Stimulated activated CD4-positive, alpha-beta T cell treated with anti-CD3 and anti-CD28 coated beads, TNF-alpha, amount 100 ng/mL, for 1 hour (primary cell): ENCODE measurements at places on chromosomes 7 and 10.

DNA sequence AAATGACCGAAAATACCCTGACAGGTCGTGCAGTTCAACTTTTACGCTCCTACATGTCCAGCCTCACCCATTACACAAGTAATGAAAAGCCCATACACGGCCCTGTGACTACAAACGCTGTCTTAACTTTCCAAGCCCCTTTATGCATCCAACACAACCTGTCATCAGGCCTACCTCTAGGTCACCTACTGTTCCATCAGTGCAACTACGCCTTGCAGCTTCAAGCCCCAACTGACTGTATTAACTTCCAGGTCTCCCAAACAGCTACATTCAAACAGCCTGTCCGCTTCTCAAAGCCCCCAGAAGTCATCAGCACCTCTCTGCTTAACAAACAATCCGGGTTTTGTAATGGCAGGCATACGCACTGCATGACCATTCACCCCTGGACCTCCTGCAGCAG is 19.2 kb downstream of the ZNF107 start:
- DNase-seq: no peak

- no peak for DNase-seq
These were observed 18.8 kb upstream of the SH2D4B start for GRCh38 chr10:80518807-80519360.

DNA sequence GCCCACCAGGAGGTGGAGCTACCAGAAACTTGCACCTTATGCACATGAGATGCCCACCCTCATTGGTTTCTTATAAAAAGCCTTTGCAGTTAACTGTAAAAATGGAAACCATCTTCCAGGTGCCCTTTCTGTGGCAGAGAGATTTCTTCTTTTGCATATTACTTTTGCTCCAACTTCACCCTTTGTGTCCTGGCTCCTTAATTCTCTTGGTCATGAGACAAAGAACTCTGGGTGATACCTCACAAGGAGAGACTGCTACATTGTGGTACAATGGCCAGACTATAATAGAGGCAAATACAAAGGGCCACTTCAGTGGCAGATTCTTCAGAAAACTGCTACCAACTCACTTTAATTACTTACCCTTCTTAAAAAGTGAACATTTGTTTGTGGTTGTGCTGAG is 76.4 kb upstream of the PTER start:
- DNase-seq: no peak

DNA sequence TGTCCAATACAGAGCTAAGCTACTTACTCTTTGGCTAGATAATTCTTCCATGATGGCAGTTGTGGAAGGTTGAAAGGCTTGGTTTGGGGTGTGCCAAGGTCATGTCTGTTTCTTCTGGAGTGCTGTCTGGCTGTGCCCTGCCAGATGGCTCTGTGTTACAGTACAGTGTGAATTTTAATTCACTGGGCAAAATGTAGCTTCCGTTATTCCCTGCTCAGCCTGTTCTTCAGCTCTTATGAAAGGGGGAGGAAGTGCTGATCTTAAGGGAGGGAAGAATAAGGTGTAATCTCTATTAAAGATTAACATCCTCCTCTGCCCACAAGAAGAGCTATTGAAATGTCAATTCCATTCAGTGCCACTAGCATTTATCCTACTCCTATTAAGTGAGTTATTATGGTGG is 52.2 kb downstream of the SND1 start:
- no peak for DNase-seq

DNA sequence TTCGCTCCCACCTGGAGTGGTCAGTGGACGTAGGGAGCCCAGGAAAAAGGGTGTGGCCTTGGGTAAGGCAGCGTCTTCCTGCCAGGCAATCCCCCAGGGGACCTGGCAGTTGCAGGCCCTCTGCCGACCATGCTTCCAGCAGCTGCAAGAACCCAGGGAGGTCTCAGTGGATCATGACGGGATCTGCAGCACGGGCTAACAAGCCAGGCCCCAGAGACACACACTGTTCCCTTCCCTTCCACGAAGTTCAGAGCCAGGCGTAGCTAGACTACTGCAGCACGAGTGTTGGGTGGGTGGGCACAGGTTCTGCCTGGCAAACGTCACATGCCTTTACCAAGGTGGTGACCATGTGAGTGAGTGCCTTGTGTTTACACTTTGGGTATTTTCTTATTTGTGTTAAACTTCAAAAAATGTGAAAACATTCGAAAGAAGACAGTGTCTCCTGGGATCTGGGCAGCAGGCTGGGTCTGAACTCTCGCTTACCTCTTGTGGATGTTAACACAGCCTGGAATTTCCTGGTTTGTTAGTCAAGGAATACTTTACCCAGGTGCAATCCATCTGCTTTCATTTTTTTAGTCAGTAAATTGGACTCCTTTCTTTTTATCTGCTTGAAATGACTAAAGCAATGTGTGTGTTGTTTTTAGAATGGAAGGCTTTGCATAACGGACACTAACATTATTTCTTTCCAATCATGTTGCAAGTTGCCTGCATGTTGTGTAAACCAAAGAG is 48.2 kb upstream of the VIPR2 start:
- DNase-seq: no peak

DNA sequence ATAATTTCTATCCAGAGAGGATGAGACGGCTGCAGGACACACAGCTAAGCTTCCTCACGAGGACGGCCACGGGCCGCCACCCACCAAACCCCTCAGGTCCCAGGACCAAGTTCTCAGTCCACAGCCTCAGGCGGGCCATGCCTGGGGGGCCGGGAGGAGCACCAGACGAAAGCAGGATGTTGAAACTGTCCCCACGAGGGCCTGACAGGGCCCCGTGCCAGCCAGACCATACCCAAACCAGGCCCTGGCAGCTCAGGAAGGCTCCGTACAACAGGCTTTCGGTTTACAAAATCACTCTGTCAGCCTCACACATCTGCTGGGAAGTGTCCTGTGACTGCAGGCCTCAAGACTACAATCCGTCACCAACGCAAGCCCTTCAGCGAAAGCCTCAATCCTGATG is 14.5 kb downstream of the TUBGCP2 start:
- DNase-seq: no peak

DNA sequence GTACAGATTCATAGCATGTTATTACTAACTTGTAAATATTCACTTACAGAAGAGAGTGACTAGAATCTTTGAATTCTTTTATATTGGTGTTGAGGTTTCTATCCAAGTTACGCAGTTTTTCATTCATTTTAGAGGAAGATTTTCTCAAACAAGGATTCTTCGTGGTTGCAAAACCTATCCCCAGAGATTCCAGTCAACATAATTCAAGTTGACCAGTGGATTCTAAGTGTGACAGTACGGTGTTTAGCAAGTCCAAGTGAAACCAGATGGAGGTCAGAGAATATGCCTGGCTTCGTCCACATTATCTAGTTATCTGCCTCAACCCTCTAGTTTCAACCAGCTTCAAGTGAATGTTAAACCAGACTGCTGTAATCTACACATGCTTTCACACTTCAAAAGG is 131.9 kb downstream of the SDK1 start:
- DNase-seq: no peak

GRCh38 chr7:71611986-71612385 is 480.0 kb downstream of the GALNT17 start:
- no peak for DNase-seq

GRCh38 chr7:113087071-113087998 is 708 bp upstream of the GPR85 start:
- no peak for DNase-seq

GRCh38 chr7:18702071-18702829 is 206.7 kb downstream of the HDAC9 start:
- DNase-seq: no peak

DNA sequence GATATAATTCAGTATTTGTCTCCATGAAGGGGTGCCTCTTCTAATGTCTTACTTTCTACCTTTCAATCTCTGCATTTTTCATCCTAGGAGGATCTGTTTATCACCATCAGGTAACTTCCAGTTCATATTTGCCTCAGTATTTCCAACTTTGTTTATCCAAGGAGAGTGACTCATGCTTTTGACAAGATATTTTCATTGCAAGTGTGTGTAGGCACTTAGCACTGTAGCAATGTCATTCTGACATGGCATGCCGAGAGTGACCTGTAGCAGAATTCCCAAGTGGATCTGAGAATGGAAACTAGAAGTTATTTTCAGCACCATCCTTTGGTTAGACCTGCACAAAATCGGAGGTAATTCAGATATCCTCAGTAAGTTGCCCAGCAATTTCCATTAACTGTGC is 129.9 kb downstream of the INHBA start:
- DNase-seq: no peak
